Liver (tissue), 10 donors: ENCODE measurements at places on chromosomes 16 and 17.

DNA sequence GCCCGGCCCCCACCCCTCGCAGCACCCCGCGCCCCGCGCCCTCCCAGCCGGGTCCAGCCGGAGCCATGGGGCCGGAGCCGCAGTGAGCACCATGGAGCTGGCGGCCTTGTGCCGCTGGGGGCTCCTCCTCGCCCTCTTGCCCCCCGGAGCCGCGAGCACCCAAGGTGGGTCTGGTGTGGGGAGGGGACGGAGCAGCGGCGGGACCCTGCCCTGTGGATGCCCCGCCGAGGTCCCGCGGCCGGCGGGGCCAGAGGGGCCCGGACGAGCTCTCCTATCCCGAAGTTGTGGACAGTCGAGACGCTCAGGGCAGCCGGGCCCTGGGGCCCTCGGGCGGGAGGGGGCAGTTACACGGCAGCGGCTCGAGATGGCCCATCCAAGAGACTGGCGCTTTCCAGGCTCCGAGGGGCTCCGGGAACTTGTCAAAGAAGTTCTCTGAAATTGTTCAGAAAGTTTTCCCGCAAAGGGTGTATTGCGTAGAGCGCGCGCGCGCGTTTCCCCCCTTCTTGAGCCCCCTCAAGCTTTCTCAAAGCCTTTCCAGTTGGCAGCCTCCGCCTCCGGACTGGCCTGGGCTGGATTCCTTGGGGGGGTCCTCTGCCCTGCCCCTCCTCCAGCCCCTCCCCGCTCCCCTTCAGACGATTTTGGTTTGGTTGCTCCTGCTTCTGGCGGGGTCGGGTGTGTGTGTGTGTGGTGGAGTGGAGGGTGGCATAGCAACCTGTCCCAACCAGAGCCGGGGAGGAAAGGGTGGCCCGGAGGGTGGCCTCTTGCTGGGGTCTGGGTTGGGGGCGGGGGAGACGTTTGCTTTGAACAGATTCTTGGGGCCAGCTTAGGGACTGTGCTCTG lies 504 bp downstream of the ERBB2 start:
- no peak for DNase-seq

DNA sequence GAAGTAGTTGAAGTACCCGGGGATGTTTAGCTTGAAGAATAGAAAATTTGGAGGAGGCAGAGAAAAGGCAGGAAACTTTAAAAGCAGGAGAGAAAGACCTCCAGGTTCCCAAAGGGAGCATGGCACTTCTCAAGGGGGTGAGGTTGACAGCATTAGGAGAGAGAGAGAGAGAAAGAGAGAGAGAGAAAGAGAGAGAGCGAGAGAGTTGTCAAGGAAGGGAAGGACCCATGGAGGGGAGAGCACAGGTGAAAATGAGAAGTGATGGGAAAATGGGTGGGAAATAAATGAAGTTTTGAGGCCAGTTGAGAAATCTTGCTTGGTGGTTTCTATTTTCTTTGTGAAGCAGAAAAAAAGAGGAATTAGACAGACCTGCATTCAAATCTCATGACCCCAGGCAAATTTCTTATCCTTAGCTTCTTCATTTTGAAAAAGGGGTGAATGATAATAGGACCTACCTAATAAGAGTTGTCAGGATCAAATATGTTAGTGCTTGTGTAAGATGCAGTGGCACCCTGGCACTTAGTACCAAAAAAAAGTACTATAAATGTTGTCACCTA lies 24.0 kb downstream of the PRKCB start:
- no peak for DNase-seq

GRCh38 chr16:87674419-87674818 lies 72.1 kb downstream of the JPH3 start:
- DNase-seq: no peak

- no peak for DNase-seq
Measured at GRCh38 chr17:66580184-66580955, 254.5 kb upstream of the CACNG5 start.
